ENCODE measurements at places on chromosomes 5 and 9.
A peak's percentile ranks its signal among the peaks of the same experiment; 100 is the strongest.

DNA sequence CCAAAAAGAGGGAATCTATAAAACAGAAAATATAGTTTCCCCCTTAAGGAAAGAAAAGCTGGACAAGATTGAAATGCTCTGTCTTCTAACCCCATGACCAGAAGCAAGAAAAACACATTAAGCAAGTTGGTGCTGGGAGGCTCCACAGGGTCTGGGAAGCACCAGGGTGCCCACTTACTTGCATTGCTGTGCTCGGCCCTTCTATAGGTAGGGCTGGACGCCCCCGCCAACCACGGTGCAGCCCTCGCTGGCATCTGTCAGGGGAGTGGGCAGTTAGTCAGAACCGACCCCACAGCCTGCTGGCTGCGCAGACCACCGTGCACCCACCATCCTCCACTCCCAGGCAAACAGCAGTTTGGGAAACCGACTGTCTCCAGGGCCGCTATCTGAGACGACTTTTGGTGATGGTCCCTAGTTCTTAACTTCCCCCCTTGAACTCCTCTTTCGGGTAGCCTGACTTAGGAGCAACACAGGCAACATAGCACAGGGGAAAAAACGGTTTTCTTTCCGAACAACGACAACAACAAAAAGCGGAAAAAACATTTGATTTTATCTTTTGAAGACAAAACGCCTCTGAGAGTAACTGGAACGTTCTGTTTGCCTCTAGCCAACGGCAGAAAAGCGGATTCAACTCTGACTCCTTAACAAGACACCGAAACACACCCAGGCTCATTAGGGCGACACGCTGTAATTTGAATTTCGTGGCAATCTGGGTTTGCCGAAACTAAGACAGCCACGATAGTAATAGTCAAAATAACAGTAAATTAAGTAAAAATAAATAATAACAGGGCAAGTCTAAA, 3.9 kb downstream of the IRX2 start:
- peak; percentile 37 for DNase-seq

- no peak for DNase-seq
Measured at GRCh38 chr5:177296581-177296980, 6.9 kb downstream of the RAB24 start.

GRCh38 chr9:137156567-137157375, 13.1 kb downstream of the LRRC26 start:
- DNase-seq = peak; percentile 16

DNA sequence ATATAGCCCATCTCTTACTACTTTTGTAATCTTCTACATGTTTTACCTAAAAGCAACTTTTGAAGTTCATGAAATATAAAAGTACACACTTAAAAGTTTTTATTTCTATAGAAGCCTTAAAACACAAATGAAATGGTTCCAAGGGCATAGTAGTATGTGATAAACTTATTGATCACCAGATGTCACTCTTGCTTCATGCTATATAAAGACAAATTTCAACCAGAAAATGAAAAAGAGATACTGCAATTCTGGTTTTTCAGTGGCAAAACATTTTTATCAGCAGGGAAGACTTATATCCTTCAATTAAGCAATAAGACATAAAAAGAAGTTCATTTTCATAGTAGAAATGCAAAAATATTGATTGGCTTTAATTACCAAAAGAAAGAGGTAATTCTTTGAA, 69.4 kb upstream of the FBXL17 start:
- no peak for DNase-seq

DNA sequence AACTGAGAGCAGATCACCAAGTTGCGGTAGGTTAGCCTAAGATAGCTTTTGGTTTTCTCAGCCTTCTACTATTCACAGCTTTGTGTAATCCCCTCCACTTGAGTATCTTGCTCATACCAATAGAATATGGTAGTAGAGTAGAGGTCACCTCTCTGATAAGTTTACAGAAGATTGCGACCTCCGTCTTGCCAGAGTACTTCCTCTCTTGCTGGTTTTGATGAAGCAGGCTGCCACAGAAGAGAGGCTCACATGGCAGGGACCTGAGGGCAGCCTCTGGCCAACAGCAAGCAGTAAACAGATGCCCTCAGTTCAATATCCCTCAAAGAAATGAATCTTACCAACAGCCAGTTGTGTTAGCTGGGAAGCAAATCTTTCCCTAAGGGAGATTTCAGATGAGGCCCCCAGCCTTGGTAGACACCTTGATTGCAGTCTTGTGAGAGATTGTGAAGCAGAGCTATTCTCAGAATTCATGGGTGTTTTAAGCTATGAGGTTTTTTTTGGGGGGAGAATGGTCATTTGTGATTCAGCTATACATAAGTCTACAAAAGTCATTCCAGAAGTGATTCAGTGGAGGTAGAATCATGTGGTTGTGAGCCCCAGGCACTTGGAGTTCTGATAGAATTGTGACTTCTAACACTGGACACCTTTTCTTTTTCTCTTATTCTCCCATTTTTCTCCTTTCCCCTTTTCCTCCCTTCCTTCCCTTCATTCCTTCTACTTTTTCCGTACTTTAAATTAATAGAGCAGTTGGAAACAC, 22.7 kb upstream of the CDKN2B start:
- DNase-seq = no peak

- no peak for DNase-seq
Measured at GRCh38 chr9:75461183-75461582, 372.9 kb downstream of the OSTF1 start.

GRCh38 chr5:126395198-126395597, 28.0 kb upstream of the GRAMD2B start:
- DNase-seq = peak; percentile 58

- DNase-seq = no peak
Measured at GRCh38 chr9:126639318-126640000, 25.7 kb downstream of the LMX1B start.

- DNase-seq = no peak
Measured at GRCh38 chr9:3397766-3398165, 128.0 kb downstream of the RFX3 start.

DNA sequence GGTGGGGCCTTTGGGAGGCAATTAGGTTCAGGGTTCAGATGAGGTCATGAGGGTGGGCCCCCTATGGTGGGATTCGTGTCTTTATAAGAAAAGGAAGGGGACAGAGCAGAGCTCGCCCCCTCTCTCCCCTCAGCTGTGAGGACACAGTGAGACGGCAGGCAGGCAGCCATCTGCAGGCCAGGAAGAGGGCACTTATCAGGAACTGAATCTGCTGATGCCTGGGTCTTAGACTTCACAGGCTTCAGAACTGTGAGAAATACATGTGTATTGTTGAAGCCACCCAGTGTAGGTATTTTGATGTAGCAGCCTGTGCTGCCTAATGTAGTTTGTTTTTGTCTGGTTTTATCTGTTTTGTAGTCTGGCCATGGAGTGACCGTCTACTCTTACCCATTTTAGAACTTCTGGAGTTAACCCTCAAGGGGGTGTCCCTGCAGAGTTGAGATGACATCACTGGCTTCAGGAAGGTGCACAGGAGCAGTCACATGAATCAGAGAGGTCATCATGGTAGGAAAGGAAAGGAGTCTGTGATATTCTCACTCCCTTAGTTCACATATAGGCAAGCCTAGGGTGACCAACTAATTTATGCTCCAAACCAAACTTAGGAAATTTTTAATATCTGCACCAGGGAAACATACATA, 71.0 kb downstream of the LRRC70 start:
- no peak for DNase-seq

- no peak for DNase-seq
Measured at GRCh38 chr9:125099816-125100215, 43.5 kb downstream of the SCAI start.

DNA sequence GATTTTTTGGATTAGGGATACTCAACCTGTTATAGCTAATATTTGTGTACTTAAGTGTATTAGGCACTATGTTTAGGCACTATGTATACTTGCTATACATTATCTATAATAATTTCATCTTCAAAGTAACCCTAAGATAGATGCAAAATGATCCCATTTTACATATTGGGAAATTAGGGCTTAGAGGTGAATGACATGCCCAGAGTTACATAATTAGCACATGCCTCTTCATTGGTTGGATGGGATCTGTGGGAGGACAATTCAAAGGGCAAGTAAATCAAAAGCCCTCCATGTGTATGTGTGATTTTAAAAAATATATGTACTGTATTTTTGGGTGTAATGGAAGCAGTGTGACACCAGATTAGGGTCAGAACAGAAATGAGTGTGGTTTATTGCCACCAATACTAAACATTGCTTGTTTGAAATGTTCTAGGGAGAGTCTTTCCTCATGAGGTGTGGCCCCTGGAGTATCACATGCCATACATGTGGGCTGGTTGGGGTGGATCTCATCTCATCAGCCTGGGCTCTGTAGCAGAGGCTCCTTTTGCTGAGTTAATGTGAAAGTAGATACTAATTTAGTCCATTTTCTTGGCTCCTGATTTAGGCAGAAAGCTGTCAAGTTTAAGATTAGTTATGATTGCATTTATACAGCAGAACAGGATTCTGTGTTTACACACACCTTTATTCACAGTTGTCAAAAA, 5.5 kb downstream of the C9orf85 start:
- DNase-seq = no peak

DNA sequence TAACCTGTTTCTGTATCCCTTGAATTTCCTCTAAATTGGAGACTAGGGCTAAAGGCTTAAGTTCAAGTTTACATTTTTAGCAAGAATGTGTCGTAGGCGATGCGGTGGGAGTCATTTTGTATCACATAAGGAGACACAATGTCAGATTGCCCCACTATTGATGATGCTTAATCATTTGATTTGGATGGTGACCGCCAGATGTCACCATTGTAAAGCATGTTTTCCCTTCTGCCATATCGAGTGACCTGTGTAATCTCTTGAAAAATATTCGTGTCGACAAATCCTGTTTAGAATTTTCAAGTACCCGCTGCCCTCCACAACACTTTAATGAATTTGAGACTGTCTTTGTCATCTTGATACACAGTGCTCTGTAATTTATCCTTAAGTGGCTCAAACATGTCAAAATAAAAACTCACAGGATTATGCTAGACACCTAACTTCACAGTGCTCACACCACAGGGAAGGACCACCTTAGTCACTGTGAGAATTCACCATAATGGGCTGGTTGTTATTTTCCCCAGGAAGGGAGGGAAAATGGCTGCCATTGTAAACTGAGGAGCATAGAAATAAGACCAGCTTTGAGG, 34.5 kb upstream of the SLC46A2 start:
- DNase-seq = peak; percentile 8

DNA sequence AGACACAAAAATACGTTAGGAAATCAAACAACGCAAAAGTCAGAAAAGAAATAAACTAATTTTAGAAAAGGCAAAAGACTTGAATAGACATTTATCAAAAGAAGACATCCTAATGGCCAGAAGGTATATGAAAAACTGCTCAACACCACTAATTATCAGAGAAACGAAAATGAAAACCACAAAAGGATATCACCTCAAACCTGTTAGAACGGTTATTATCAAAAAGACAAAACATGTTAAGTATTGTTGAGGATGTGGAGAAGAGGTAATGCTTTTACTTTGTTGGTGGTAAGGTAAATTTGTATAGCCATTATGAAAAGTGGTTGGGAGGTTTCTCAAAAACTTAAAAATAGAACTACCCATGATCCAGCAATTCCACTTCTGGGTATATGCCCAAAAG, 230.0 kb upstream of the RGMB start:
- DNase-seq = no peak

GRCh38 chr9:80509358-80509757, 937.6 kb downstream of the TLE4 start:
- no peak for DNase-seq

GRCh38 chr5:76692651-76693050, 23.3 kb upstream of the F2R start:
- DNase-seq = no peak

GRCh38 chr5:31664566-31664965, 25.6 kb downstream of the PDZD2 start:
- no peak for DNase-seq

- no peak for DNase-seq
Measured at GRCh38 chr9:36174271-36174670, 5.1 kb downstream of the CCIN start.

GRCh38 chr9:129351058-129351641, 173.1 kb upstream of the IER5L start:
- no peak for DNase-seq

DNA sequence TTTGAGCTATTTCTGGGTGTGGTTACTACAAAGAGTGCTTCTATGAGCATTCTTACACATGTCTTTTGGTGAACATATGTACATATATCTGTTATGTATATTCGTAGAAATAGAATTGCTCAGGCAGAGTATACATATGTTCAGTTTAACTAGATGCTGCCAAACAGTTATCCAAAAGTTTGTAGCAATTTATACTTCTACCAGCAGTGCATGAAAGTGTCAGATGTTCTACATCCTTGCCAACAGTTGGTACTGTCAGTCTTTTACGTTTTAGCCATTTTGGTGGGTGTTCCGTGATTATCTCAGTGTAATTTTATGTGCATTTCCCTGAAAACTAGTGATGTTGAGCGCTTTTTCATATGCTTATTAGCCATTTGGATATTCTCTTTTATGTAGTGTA, 35.9 kb upstream of the DMRT2 start:
- no peak for DNase-seq
